ENCODE measurements at places on chromosomes 16 and 17.

DNA sequence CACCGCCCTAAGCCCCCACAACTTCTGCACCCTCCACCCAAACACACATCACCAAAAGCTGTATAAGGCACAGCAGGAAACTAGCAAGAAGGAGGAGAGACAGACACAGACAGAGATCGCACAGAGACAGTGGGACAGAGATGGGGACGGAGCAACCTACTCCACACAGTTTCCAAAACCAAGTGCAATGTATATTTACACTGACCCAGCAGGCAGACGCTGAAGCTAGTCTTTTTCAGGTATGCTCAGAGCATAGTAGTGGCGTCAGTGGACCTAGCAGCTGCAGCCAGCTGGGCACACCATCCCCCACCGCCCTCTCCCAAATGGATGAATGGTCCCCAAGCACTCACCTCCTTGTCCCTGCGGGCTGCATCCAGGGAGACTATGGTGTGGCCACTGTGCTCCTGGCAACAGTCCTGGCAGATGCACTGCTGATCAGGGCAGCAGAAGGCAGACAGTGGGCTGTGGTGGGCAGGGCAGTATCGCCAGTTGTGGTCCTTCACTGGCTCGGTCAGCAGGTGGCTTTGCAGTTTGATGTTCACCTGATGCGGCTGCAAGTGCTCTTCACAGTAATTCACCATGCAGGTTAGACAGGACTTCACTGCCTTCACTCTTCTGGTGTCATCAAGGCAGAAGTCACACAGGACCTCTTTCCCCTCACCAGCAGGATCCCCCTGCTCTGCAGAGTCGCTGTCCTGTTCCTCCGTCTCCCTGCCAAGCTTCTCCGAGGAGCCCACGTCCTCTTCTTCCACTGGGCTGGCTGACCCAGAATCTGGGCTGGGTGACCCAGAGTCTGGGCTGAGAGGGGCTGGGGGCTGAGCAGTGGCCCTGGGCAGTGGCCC lies 31.5 kb upstream of the FBXW10B start:
- peak; percentile 33 for DNase-seq

- DNase-seq = no peak
Observed at GRCh38 chr16:79640513-79641360, 40.2 kb upstream of the MAF start.

DNA sequence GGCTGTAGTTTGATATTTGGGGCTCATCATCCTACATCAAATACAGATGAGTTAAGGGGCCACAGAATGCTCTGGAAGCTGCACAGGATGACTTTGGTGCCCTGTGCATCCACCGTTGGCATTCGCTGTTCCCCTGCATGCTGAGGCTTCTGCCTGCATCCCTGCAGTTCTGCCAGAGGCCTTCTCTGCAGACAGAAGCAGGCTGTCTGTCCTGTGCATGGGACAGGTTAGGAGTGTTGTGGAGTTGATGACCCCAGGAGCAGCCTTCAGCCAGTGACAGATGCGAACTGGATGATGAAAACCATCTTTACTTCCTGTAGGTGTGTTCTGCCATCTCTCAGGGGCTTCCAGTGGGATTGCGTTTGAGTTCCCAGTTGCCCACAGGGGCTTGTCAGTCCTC lies 13.6 kb upstream of the TNS4 start:
- DNase-seq = no peak

- DNase-seq = no peak
Observed at GRCh38 chr17:82880620-82881323, 41.0 kb upstream of the ZNF750 start.

DNA sequence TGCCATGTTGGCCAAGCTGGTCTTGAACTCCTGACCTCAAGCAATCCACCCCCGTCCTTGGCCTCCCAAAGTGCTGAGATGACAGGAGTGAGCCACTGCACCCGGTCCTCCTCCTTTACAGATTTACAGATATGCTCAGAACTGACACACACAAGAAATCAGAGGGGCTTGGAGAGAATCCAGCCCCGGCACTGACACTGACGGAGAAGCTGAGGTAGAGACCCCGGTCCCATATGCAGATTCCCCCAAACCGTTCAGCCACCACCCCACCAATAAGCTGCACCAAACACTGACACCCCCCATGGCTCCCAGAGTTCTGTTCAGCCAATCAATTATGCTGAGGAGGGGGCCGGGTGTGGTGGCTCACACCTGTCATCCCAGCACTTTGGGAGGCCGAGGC lies 141.1 kb upstream of the RPH3AL start:
- DNase-seq = no peak

DNA sequence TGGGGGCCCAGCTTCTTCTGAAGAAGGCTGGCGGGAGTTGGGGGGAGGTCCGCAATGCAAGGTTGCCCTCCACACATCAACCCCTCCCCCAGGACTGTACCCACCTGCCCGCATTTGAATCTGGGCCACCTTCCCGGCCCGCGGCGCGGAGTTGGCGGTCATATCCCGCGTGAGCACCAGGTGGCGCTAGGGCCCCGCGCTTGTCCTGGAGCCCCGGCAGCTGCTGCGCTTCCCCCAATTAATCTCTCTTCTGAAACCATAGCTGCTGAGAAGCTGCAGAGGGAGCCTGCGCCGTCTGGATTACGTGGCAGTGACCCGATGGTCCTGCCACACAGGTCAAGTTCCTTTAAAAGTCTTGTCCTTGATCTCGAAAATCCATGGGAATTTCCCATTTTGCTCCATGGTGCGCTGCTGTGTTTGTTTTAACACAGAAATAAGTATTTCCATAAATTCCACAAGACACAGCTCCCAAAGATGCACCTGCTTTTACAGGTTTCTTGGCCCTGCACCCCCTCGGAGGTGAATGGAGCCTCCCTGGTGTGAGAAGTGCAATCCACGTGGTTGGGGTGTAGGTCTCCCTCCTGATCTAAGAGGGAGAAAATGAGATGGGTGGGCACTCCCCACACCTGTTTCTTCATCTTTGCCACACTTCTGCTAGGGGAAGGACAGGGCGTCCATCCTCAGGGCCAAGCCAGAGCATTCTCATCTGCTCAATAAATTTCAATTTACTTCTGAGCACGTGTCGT lies 22.1 kb downstream of the COX4I1 start:
- DNase-seq = no peak

- DNase-seq = no peak
Observed at GRCh38 chr16:73019457-73020362, 28.2 kb downstream of the ZFHX3 start.

- DNase-seq = no peak
Observed at GRCh38 chr16:59611556-59611955, 877.4 kb upstream of the GOT2 start.

DNA sequence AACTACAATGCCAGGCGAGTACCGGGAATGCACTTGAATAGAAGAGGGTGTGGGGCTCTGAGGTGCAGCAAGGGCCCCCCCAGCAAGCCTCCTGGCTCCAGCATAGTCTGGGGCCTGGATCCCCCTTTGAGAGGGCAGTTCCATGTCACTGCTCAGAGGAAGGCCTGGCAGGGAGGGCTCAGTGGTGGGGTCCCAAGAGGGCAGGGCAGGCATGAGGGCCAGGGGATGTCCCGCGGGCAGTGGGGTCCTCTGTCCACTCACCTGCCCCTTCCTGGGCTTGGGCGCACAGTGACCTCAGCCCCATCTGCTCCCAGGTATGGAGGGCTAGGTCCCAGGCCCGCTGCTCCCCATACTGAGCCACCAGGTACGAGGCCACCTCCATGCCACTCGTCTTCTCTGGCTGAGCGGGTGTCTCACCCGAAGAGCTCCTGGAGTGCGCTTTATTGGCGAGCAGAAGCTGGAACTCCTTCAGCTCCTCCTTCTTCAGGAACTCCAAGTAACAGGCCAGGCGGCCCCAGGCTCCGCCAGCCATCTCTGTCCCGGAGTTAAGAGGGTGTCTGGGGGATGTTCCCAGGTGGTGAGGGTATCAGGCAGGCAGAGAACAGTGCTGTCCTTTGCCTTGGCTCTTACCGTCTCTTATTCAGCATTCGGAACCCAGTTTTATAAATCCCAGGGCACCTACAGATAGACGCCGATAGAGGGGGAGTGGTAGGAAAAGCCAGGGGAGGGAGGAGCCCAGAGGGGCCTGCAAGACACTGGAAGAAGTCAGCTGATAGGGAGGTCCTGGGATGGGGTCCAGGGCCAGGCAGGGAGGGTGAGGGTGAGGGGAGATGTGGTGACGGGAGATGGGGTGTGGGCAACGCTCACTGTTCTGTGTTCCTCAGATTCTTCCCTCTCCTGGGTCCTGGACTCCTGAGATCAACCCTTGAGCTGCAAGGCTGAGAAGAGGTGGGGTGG lies 605 bp downstream of the NLRP1 start:
- DNase-seq = no peak

DNA sequence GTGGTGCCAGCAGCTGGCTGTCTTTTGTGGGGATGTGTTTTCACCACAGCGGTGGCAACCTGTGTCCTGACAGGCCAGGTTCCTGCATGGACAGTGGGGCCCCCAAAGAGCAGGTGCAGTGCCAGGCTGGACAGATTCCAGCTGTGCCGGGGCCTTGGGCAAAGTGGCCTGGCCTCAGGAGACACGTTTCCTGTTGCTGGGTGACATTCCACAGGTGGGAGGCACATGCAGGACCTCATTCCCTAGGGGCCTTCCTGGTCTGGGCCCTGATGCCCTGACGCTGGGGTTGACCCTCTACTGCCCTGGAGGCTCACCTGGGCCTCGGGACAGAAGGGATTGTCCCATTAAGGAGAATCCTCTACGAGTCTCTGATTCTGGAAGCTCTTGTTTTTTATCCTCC lies 182.4 kb downstream of the RAB11FIP4 start:
- no peak for DNase-seq

DNA sequence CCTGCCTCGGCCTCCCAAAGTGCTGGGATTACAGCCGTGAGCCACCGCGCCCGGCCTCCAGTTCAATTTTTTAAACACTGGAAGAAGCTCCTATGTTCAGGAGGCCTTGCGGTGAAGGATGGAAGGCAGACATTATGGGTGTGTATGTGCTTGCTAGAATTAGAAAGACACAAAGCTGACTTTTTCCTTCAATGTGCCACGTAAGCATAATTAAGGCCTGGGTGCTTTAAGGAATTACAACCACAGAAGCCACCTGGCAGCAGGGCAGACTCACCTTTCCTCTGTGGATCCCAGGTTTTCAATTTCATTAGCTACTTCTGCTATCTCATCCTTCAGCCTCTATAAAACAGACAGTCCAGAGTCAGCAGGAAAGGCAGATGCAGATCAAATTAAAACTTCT lies 74.2 kb downstream of the CYTH1 start:
- no peak for DNase-seq

DNA sequence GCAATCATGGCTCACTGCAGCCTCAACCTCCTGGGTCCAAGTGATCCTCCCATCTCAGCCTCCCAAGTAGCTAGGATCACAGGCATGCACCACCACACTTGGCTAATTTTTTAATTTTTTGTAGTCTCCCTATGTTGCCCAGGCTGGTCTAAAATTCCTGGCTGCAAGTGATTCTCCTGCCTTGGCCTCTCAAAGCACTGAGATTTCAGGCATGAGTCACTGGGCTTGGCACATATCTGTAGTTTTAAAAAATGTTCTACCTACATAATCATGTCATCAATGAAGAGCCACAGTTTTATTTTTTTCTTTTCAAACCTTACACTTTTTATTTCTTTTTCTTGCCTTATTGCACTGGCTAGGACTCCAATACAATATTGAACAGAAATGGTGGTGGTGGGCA lies 33.1 kb upstream of the COL1A1 start:
- DNase-seq = no peak

DNA sequence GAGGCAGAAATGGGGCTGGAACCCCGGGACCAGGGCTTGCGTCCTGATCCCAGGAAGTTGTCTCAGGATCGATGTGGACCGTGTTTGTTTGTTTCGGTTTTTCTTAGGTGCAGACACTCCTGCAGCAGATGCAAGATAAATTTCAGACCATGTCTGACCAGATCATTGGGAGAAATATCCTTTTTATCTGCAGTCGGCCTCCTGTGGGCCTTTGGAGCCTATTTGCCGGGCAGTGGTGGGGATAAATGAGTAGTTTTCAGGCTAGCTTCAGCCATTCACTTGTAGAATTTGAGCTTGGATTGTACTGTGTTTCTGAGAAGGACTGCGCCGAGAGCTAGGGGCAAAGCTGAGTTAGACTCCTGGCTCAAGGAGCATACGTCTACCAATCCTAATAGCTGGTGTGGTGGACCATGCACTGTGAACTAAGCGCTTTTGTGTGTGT lies 816 bp downstream of the HSBP1 start:
- no peak for DNase-seq

GRCh38 chr16:8547762-8548161 lies 42.5 kb downstream of the TMEM114 start:
- no peak for DNase-seq

DNA sequence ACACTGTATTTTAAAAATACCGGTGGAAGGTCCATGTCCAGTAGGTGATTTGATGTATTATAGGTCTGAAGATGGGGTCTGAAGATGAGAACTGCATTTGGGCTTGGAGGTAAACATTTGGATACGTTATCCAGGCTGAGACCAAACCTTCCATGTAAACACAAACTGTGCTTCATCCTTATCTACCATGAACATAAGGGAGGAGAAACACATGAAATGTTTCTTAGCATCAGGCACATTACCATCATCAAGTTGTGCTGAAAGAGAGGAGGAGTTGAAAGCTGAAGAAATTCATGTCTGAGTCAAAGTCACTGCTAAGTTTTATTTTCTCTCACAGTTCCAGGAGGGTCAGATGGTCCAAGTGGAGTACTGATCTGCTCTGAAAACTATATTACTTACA lies 11.4 kb downstream of the SF3B3 start:
- DNase-seq = no peak
